ENCODE measurements at places on chromosomes 12 and 14. TPM values are rescaled to one million over a fixed set of nuclear protein-coding genes. Genes with fewer than 3 reads are reported as not detected.

The IGF1 gene
- polyA plus RNA-seq, result 10.9 TPM

The LGALS3 gene
- polyA plus RNA-seq, result 676 TPM

The PCED1B gene
- polyA plus RNA-seq, result 2.1 TPM

The WASHC4 gene
- 7.5 TPM for polyA plus RNA-seq

The DNAI7 gene
- 0.05 TPM for polyA plus RNA-seq

The PTPRQ gene
- 0.55 TPM for polyA plus RNA-seq

The KCNH3 gene
- 0.25 TPM for polyA plus RNA-seq

The TMEM119 gene
- polyA plus RNA-seq, result 1.3 TPM

The MAPK1IP1L gene
- 50.9 TPM for polyA plus RNA-seq

The ZNF10 gene
- 2.4 TPM for polyA plus RNA-seq

The GARIN6 gene
- polyA plus RNA-seq, result not detected

The RPL10L gene
- not detected for polyA plus RNA-seq

The GDF11 gene
- 6.5 TPM for polyA plus RNA-seq

The CNTN1 gene
- 0.68 TPM for polyA plus RNA-seq

The SMCO3 gene
- not detected for polyA plus RNA-seq

The KIF26A gene
- 1.8 TPM for polyA plus RNA-seq

The HOXC4 gene
- polyA plus RNA-seq, result 3.7 TPM

Measured in stomach (tissue), 19 donors.